Stimulated activated CD8-positive, alpha-beta memory T cell treated with anti-CD3 and anti-CD28 coated beads, Interleukin-7, amount 100 ng/mL, for 4 hours (primary cell): ENCODE measurements at places on chromosomes 4 and X.

- DNase-seq = no peak
Measured at GRCh38 chrX:53084863-53085262, 2.7 kb downstream of the TSPYL2 start.

GRCh38 chr4:20698382-20698781 is 1.9 kb upstream of the PACRGL start:
- DNase-seq = no peak

DNA sequence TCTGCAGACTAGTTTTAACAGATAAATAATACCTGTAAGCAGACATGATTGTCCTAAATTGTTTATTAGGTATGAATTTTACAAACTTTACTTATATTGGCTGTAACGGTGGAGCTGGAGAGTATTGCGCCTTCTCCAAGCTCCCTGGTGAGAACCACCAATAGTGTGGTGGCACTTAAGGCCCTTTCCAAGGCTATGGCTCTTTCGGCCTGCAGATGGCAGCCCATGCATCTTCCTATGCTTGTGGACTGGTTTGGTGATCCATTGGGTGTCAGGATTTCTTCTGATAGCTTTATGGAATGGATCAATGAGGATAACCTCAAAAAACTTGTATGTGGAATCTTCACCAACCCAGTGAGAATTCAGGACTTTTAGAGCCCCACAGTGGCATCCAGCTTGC is 7.8 kb downstream of the LARP1B start:
- DNase-seq = no peak

DNA sequence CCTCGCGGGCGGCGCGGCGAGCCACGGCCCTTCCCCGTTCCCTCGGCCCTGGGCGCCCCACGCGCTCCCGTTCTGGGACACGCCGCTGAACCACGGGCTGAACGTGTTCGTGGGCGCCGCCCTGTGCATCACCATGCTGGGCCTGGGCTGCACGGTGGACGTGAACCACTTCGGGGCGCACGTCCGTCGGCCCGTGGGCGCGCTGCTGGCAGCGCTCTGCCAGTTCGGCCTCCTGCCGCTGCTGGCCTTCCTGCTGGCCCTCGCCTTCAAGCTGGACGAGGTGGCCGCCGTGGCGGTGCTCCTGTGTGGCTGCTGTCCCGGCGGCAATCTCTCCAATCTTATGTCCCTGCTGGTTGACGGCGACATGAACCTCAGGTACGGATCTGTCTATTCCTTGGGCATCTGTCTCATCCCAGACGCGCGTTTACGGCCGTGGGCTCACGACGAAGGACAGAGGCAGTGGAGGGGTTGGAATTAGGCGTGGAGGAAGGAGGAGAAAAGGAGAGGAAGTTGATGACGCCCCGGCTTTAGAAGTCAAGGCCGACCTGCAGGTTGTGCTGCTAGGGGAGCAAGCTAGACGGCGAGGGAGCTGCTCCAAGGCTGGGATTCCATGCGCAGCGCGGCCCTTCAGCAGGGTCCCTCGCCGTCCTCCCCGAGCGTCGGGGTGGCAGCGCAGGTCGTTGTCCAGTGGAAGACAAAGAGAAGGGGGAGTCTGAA is 792 bp downstream of the SLC10A4 start:
- no peak for DNase-seq

- no peak for DNase-seq
Measured at GRCh38 chr4:125719987-125720386, 405.2 kb downstream of the FAT4 start.

DNA sequence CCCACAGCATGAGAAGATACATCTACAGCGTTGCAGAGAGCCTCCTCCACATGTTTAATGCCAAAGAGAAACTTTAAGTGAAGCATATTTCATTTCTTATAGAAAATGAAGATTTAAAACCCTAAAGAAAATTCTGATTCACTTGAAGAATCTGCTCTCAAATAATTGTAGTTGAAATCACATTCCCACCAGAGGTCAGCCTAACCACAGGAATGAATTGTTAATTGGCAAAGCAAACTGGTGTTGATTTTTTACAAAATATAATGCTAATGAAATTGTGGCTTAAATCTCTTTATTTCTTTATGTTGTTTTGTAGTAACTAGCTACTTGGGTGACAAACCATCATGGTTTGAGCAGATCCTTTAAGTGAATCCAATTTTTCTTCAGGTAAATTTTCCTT is 31.1 kb upstream of the WDR17 start:
- DNase-seq = no peak

GRCh38 chr4:186827534-186827897 is 103.9 kb upstream of the FAT1 start:
- DNase-seq = no peak

DNA sequence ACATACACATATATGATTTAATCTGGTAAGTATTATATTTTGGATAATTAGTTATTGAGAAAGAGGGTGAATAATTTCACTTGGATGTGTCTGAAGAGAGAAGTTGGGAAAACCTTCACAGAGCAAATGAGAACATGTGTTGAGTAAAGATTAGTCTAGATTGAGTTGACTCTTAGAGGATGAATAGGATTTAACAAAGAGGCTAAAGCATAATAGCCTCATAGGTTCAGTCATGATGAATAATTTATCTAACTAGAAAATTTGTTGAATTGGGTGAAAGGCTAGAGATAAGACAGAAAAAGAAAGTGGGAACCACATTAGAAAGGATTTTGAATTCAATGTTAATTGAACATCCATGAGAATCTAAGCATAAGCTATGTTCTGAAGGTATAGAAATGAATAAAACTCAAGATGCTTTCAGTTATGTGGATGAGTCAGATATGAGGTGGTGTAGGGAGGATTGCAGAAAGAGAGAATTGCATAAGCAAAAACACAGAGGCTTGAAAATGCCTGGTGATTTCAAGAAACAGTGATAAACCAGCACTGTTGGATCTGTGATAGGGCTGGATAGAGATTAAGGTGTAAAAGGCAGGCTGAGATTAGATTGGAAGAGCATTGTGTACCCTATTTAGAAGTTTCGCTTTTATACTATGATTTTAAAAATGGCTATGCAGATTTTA is 207.6 kb upstream of the NR3C2 start:
- no peak for DNase-seq

DNA sequence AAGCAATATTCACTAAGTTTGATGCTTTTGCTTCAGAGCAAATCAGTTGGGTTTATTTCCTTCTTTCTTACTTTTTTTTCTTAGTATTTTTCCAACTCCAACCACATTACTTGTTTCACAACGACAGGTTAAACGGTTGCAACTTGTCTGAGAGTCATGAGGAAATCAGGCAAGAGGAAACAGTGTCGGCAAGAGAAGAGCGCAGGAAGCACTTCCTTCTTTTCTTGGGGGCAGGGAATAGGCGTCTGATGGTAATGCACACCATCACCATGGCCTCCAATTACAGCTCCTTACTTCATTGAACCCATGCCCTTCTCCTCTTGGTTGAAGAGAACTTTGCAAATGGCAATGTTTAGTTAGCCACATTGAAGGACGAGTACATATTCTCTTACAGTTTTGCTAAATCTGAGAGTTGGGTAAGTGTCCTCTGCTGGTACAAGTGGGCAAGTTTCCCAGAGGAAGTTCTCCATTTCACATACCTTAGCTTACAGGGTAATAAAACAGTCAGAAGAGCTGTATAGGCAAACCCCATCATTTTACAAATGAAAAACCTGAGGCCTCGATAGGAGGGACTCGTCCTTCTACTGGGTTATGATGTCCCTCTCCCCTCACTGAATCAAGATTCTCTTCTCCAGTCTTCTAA is 8.3 kb upstream of the CXCL8 start:
- DNase-seq = no peak
